ENCODE measurements at places on chromosomes 7 and 10.

DNA sequence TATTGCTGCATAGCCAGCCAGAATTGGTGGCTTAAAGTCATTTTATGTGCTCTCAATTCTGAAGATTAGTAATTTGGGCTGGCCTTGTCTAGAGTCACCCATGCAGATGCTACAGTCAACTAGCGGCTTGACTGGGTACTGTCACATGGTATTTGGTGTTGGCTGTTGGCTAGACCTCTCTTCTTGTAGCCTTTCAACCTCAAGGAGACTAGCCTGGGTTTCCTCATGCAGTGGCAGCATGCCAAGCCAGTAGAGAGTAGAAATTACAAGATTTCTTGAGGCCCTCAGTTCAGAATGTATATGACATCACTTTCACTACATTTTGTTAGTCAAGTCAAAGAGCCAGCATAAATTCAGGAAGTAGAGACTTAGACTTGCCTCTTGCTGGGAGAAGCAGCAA, 3.7 kb upstream of the ZNF800 start:
- DNase-seq: no peak

- DNase-seq: no peak
These were observed 81.1 kb downstream of the RUNDC3B start for GRCh38 chr7:87709258-87709657.

DNA sequence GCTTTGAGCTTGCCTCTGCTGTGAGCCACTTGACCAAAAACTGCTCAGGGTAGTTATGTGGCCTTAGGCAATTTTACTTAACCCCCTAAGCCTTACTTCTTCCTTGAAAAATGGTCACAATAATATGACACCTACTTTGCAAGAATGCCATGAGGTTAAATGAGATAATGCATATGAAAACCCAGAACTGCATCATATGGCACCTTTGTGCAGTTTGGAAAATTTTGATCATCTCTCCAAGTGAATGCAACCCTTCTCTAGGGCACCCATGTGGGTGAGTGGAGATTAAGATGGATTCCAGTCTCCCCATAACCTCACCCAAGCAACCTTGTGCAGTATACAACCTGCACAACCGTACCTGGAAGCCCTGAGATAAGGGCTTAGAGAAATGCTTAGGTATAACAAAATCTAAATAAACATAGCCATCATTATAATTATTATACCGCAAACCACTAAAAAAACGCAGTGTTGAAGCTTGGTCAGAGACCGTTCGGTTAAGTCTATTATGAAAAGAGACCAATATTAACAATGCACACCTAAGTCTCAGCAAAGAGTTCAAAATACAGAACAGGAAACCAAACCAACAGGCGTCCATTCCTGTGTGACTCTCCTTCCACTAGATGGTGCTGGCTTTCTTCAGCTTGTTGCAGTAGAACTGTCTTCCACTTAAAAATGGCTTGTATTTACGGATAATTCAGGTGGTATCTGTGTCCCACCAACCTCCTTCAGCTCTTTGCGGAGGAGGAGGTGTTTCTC, 21.0 kb upstream of the ASB15 start:
- peak; percentile 46 for DNase-seq

GRCh38 chr7:142188154-142188553, 69.7 kb downstream of the PRSS58 start:
- DNase-seq: no peak

GRCh38 chr7:116740755-116741462, 68.9 kb downstream of the MET start:
- DNase-seq: no peak

DNA sequence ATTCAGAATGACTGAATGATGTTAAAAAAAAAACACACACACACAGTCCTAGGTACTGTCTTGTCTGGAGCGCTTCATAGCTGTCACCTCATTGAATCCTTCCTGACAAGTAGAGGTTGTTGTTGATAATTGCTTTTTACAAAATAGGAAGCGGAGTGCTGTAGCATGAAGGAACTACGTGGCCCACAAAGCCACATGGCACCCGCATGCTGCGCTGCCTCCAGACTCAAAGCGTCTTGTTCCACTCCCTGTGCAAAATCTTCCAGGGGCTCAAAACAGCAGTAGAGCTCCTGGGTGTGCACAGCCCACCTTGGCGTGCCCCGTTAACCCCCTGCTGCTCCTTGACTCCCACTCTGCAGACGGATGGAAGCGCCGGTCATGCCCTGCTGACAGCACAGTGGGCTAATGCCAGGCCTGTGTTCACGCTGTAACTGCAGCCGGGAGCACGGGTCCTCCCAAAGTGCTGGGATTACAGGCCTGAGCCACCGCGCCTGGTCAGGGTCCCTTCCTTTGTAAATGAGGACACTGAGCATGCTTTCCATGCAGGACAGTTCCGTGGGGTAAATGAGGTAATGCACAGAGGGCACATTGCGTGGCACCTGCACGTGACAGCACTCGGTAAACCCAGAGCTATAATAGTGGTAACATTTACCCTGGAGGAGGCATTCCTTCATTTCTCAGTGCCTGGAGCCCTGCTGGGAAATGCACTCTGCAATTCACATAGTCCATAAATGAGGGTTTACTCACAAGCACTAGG, 91.1 kb upstream of the GNA12 start:
- DNase-seq: no peak

DNA sequence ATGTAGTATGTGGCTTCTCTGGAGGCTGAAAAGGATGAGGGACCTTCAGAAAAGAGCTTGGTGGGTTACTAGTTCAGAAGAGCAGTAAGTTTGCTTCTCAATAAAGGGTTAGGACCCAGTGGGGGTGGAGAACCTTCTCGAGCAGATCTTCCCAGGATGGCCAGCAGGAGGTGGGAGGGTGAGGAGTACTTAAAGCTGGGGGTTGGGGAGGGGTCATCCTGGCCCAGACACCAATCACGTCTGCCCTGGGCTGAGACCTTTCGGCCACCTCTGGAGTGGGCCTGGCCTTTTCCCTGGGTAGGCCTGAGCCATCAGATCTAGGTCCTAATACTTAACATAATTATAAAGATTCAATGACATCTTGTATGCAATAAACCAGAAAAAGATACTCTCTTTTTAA, 149.0 kb upstream of the TCF7L2 start:
- DNase-seq: no peak

GRCh38 chr10:49106451-49106850, 8.9 kb downstream of the VSTM4 start:
- DNase-seq: peak; percentile 48

DNA sequence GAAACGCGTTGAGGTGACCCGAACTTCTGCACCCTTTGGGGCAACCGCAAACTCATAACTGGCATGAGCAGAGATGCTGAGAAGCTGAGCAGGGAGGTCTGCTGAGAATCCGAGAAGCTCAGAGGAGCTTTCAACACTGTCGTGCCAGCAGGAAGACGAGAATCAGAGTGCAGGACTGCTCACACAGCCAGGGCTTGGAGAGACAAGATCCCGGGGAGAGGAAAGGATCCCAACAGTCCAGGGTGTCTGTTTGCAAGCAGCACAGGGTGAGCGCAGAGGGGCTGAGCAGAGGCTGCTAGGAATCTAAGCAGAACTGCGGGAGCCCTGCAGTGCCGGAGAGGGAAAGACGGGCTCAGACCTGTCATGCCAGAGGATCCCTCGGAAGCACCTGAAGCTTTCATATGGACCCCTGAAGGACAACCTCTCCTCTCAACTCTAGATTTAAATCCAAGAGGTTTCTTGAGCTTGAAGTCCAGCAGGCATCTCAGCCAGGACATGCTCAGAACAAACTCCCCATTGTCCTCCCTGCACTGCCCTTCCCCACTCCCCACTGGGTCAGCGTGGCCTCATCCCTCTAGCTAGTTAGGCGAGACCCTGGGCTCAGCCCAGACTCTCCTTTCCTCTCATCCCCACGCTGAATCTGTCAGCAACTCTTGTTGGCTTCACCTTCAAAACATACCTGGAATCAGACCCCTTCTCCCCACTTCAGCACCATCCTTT, 40.7 kb downstream of the FOXL3 start:
- no peak for DNase-seq

GRCh38 chr10:5854131-5854475, 35.6 kb downstream of the ANKRD16 start:
- no peak for DNase-seq

GRCh38 chr10:102802920-102803534, 34.2 kb downstream of the CYP17A1 start:
- DNase-seq: peak; percentile 85

- no peak for DNase-seq
These were observed 81.2 kb downstream of the FZD1 start for GRCh38 chr7:91345449-91345848.

DNA sequence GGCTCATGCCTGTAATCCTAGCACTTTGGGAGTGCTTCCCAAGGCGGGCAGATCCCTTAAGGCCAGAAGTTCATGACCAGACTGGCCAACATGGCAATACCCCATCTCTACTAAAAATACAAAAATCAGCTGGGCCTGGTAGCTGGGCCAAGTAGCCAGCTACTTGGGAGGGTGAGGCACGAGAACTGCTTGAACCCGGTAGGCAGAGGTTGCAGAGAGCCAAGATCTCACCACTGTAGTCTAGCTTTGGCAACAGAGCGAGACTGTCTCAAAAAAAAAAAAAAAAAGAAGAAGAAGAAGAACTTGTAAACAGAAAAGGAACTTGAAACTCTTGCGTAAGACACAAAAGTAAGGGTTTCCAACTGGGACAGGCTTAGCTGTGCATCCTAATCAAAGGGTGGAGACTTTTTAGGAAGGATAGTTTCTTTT, 5.6 kb upstream of the IFIT2 start:
- DNase-seq: peak; percentile 36

DNA sequence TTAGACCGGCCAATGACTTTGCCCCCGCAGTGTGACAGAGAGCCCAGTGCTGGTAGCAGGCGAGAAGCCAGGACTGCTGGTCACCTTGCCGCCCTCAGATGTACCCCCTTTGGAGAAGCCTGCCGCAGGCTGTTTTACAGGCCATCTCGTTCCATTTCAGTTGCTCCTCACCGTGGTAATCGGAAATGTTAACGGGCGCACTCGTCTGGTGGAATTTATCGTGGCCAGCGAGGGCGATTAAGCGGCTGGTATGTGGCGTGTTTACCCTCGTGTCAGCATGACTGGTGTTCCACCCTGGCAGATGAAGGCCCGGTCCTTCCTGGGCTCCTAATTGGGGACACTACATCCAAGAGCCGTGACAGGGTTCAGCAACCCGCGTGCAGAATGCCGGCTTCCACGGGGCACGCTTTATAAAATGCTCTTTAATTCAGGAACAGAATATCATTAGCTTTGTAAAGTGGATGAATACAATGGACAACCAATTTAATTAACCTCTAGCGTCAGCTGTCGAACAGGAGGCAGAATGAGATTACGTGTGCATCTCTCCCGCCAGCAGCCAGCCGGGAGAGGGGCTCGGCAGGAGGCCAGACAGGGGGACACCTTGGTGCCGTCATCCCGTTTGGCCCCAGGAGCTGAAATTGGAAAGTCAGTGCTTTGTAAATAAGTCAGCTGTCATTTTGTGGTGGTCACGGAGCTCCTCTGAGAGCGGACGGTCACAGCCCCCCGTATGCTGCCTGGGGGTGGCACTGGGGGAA, 108.3 kb downstream of the NKX6-2 start:
- no peak for DNase-seq

GRCh38 chr7:36205803-36206202, 52.7 kb downstream of the EEPD1 start:
- DNase-seq: no peak

- DNase-seq: no peak
These were observed 70.6 kb upstream of the MAGI2 start for GRCh38 chr7:79524048-79524447.

DNA sequence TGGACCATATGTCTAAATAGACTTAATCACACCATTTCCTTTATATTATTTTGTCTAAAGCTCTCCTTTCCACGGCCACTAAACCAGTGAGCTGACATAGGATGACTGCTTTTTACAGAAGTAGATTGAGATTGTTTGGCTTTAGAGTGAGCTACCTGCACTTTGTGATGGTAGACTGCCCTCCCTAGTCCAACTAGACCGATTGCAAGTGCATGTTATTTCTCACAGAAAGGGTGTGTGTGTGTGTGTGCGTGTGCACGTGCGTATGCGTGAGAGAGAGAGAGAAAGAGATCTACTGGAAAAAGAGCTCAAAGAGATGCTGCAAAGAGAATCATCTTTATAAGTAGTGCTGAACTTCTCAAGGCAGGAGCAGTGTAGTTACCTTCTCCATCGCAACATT, 60.7 kb downstream of the VCL start:
- DNase-seq: no peak

DNA sequence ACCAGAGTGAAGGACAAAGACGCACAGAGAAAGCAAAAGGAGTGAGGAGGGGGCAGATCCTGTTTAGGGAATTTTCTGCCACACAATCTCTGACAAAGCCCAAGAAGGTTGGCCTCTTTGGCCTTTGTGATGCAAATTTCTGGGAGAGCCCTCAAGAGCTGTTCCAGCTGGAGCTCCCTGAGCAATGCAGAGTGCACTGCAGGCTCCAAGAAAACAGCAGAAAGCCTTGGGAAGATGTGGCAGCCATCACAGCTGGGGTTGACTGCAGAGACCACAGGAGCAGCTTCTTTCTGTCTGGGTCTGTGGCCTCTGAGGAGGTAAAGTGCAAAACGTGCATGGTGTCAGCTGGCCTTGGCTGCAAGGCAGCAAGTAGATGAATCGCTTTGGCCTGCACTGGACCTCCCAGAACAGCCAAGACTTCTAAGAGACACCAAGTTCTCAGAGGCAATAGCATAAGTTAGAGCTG, 200.2 kb downstream of the ELMO1 start:
- no peak for DNase-seq

- no peak for DNase-seq
These were observed 145.9 kb downstream of the PHTF2 start for GRCh38 chr7:77944183-77945182.

DNA sequence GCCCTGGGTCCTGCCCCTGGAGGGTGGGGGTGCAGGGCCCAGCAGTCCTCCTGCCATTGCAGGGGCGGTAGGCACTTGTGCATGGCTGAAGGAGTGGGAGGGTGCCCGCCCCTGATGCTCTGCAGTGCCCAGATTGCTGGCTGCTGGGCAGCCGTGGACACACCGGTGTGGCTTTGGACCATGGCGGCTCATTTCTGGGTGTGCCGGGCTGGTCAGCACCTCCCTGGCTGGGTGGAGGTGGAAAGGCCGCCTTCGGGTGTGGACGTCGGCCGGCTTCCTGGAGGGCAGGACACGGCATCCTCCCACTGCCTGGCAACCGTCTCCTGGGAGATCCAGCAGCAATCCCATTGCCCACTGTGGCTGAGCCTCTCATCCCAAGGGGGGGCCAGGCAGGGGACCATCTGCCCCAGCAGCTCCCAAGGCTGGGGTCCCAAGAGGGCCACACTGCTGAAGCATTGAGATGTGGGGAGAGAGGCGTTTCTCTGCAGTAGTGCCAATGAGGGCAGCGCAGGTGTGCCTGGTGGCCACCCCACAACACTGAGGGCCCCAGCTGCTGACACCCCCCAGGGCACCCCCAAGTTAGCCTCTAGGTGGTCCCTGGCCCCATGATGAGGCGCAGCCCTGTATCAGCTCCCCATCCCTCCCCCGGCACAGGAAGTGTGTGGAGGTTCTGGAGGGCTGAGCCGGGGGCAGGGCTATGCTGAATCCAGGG, 12.9 kb downstream of the TTYH3 start:
- no peak for DNase-seq

- DNase-seq: peak; percentile 36
These were observed at the start of gene CDK5 for GRCh38 chr7:151057506-151057988. Gene CDK5 (minus strand): TSS chr7:151057897. CDS start chr7:151057848, 49 bp downstream.

GRCh38 chr7:20249920-20250319, 32.7 kb upstream of the MACC1 start:
- no peak for DNase-seq

GRCh38 chr7:51970961-51971665, 654.5 kb upstream of the COBL start:
- no peak for DNase-seq

- DNase-seq: no peak
These were observed 89.6 kb upstream of the SMNDC1 start for GRCh38 chr10:110394296-110394695.

GRCh38 chr10:118911363-118911762, 118.2 kb upstream of the NANOS1 start:
- DNase-seq: peak; percentile 64

Measured in AG08395 (cell line).